ENCODE measurements at places on chromosomes 3 and 15.

DNA sequence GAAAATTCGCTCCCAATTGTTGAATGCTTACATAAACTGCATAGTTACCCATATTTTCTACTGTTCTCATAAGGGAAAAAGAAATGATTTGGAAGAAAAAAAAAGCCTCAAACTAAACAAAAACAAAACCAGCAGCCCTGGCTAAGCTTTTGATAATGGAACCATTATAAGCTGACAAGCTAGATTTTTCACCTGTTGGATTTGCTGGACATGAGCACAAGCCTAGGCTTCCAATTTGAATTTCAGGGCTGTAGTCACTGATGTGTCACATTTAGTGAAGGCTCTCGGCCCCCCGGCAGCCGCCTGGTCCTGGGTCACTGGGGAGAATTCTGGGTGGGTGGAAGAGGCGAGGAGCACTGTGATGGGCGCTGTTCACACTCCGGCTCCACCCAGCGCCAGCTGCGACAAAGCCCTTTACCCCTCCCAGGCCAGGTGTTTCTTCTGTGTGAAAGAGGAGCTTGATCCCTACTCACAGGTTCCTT, 4.6 kb downstream of the FBXL22 start:
- DNase-seq: peak; percentile 52

DNA sequence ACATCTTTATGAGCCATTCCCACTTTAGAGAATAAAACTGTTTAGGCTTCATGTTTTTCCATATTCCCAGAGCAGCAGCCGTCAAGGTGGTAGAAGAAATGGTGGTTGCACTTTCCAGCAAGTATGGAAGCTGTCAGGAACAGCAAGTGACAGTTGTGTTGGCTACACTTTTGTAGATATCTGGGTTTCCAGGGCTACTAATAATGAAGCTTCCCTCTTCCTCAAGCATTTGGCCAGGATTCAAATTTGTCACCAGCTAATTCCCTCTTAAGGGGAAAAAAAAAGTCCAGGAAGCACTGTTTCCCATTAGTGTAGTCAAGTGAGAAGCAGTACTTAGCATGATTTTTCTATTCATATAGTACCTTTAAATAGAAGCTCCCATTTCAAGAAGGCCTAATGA, 252.8 kb downstream of the IGSF11 start:
- no peak for DNase-seq

- no peak for DNase-seq
Measured at GRCh38 chr15:88395872-88396781, 71.1 kb downstream of the MRPL46 start.

DNA sequence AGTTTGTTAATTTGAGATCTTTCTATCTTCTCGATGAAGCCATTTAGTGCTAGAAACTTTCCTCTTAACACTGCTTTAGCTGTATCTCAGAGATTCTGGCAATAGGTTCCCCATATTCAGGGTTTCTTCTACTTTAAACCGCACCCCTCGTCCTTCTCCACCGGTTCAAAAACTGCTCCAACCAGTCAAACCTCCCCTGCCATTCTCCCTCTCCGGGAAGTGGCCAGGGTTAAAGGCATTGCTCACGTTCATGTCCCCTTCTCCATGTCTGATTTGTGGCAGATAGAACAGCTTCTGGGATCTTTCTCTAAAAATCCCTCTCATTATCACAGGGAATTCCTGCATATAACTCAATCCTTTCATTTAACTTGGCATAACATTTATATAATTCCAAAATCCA, 14.4 kb downstream of the ALDH1L1 start:
- no peak for DNase-seq

- DNase-seq: no peak
Measured at GRCh38 chr3:15288331-15289035, 43.9 kb downstream of the SH3BP5 start.

- peak; percentile 90 for DNase-seq
Measured at GRCh38 chr3:50327943-50328691, at the start of gene TUSC2. Gene TUSC2 (minus strand): TSS chr3:50328223. CDS start chr3:50328099, 124 bp downstream.

DNA sequence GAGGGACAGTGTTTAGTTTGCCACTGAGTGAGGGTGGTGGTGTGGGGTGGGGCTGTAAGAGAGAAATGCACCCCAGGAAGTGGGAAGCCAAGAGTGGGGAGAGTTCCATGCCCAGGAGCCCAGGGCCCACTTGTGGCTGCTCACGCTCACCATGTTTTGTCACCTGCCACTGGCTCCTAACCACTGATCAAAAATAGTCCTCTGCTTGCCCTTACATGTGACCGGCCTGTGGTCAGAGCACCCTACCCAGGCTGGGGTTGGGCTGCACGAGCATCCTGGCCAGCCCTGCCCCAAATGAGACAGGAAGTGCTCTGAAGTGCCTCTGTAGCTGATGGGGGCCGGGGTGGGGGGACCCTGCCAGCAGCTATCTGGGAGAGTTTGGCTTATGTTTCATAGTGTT, 216.3 kb downstream of the RPLP1 start:
- DNase-seq: peak; percentile 75

DNA sequence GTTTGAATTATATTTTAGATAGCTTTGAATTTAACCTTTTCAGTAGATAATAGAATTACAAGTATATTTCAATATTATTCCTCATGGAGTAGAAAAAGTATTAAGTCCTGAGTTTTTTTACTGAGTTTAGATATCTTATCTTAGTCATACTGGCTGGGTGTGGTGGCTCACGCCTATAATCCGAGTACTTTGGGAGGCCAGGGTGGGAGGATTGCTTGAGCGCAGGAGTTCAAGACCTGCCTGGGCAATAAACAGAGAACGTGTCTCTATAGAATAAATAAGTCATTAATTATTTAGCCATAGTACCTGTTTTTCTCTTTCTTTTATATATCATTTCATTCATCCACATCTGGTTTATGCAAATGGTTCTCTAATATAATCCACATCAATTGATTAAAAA, 9.9 kb downstream of the RAP2B start:
- DNase-seq: no peak
